ENCODE measurements at places on chromosomes 5 and 9.

- no peak for DNase-seq
These were observed 296.6 kb upstream of the FBXL7 start for GRCh38 chr5:15203376-15203775.

GRCh38 chr9:130609163-130609562 is 29.8 kb downstream of the FUBP3 start:
- no peak for DNase-seq

DNA sequence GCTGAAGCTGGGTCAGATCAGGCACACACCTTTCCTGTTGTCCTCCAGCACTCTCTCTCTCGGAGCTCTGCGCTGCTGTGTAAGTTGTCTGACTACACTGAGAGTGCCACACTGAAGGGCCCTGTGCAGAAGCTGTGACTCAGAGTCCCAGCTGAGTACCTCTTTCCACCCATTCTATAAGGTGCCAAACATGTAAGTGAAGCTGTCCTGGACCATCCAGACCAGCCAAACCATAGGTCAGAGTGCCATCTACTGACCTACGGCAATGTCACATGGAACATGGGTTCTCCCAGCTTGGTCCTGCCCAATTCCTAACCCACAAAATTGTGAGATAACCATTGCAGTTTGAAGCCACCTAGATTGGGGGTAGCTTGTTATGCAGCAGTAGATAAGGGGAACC is 68.2 kb downstream of the ADCY2 start:
- no peak for DNase-seq

GRCh38 chr9:135330307-135330631 is 149.3 kb upstream of the PPP1R26 start:
- no peak for DNase-seq

- no peak for DNase-seq
These were observed 1650.0 kb upstream of the CDH6 start for GRCh38 chr5:29543501-29543900.

GRCh38 chr5:151492729-151493128 is 45.3 kb downstream of the SLC36A1 start:
- no peak for DNase-seq

- DNase-seq, result no peak
These were observed 10.5 kb upstream of the NDST1 start for GRCh38 chr5:150497274-150497988.

GRCh38 chr9:16132513-16132912 is 579.7 kb downstream of the CCDC171 start:
- no peak for DNase-seq

DNA sequence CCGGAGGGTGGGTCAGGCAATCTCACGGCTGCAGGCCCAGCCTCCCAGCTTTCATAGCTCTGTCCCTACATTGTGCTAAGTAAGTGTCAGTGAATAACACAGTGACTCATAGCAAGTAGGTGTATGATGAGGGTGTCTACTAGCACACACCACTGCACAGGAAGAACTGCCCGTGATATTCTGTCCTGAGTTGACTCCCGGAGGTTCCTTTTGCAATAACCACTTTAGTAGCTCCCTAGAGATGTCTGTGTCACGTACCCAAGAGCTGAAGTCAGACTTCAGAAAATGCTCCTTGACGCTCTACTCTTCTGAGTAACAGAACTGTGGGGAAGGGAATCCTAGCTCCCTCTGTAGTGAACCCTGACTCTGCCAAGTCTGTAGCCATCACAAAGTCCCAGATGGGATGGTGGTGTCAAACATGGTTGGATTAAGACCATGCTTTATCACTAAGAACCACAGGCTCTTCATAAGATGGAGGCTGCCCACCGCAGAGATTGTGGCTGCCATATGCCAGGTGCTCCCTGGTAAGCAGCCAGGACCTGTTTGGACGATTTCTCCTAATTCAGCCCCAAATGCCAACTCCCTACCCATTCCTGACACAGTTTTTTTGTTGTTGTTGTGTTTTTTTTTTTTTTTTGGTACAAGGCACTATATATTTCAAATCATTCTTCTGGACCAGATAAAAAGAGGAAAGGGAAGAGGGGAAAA is 352.6 kb upstream of the PANK3 start:
- DNase-seq, result no peak

DNA sequence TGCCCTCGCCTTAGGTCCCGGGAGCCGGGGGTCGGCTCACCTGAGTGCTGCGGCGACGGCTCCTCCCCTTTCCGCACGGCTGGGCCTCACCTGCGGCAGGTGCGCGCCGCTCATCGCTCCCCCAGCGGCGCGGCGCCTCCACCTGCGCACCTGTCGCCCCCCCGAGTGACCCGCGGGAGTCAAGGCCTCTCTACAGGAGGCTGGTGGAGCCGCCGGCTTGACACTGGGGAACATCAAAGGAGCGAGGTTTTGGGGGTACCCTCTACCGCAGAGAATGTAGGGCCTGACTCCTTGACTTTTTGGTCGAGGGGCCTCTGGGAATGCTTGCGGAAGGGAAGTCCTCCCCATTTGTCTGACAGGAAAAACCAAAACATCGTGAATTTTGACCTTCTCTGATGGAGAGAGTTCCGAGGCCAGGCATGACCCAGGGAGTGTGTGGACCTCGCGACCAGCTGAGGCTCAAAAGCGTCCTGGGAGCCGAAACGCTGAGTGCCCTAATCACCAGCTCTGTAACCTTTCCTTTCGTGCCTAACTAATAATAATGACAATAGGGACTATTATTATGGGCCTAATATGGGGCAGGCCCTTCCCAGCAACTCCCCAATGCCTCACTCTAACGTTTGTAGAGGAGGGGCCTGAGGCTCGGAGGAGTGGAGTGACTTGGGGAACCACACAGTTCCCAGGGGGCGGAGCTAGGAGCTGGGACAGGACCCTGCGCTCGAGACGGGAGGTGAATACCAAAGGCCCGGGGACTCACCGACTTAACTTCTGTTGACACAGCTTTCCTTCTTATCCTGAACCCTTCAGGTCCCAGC is 714 bp upstream of the IER5L start:
- no peak for DNase-seq

GRCh38 chr9:95107001-95107749 is 210.3 kb downstream of the FANCC start:
- no peak for DNase-seq

DNA sequence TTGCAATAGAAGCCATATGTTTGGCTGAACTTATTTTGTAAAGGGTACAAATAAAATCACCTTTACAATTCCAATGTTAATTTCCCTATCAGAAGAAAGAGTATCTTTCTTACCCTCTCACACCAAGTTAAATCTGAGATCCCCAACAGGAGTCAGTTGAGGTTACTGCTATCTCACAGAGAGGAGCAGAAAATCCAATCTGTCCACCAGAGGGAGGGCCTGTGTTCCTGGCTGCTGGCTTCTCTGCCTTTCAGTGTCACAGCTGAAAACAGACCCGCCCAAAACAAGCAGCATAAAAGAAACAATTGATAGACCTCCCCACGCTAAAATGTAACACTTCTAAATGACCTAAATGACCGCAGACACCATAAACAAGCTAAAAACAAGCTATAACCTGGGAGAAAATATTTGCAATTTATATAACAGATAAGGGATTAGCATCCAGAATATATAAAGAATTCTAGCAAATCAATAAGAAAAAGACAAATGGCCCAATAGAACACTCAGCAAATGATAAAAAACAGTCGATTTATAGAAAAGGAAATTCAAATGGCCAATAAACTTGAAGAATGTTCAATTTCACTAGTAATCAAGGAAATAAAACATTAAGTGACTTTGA is 24.5 kb upstream of the MVB12B start:
- DNase-seq, result no peak
